ENCODE measurements at places on chromosomes 5 and 9.

- DNase-seq = no peak
These were observed at the start of gene PRRT1B for GRCh38 chr9:131545003-131545785. PRRT1B (plus strand) TSS chr9:131545523; CDS start chr9:131545616, 93 bp downstream.

DNA sequence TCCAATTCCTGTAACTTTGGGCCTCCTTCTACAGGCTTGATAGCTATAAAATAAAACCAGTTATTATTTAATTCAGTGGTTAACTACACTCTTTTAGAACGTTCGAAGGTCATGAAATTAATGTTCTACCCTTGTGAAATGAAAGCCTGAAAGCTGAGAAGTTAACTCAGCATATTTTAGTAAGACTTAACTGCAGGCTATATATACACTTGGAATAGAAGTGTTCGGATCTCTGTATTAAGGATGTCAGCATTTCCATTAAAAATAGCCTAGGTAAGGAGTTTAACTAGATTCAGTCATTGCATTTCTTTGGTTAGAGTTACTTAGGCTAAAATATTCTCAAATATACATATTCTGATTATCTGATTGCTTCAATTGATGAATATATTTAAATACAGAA is 229.2 kb downstream of the MRPS30 start:
- no peak for DNase-seq

- no peak for DNase-seq
These were observed 164.0 kb downstream of the CARTPT start for GRCh38 chr5:71882826-71883741.

- DNase-seq = no peak
These were observed 9.9 kb downstream of the DOLK start for GRCh38 chr9:128937310-128938165.
